ENCODE measurements at places on chromosomes 12 and 14.

GRCh38 chr12:94954948-94955592 is 48.4 kb downstream of the NDUFA12 start:
- no peak for DNase-seq

DNA sequence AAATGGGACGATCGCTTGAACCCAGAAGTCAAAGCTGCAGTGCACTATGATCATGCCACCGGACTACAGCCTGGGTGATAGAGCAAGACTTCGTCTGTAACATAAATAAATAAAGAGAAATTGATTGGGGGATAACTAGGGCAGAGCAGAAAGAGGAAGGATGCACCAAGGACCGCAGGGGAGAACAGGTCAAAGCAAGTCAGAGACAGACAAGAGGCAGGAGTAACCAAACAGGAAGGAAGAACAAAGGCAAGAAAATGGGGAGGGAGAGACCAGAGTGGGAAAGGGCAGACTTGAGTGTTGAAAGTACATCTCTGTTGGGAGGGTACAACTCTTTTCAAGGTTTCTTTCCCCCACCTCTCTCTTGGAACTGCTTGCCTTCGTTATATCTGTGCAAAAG is 50.8 kb upstream of the ELK3 start:
- DNase-seq: no peak

- DNase-seq: no peak
These were observed 4.5 kb upstream of the CDKN3 start for GRCh38 chr14:54392131-54392859.

GRCh38 chr12:5899675-5900074 is 45.4 kb downstream of the ANO2 start:
- no peak for DNase-seq

- peak; percentile 39 for DNase-seq
These were observed 8.3 kb downstream of the PXN start for GRCh38 chr12:120257041-120257821.

- DNase-seq: no peak
These were observed 177.6 kb downstream of the EXOC5 start for GRCh38 chr14:57091030-57091608.

GRCh38 chr12:43306066-43306465 is 245.9 kb downstream of the ADAMTS20 start:
- no peak for DNase-seq

DNA sequence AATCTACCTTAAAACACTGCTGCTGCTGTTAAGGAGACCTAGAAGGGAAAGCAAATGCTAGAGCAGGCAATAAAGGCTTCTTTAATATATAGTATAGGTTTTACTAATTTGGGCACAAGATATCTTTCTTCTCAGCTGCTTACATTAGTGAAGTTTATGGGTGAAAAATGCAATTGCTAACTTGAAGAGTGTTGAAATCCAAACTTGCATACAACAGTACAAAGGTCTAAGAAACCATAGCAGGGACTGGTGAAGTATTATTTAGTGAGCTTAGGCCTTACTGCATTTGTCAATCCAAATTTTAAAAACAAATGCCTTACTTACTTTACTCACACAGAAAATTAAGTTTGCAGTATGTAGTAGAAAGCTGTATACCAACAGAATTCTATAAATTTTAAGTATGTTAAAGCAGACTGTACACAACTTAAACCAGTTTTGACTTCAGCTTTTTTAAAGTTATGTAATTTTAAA is 1.4 kb upstream of the AP4S1 start:
- DNase-seq: no peak

DNA sequence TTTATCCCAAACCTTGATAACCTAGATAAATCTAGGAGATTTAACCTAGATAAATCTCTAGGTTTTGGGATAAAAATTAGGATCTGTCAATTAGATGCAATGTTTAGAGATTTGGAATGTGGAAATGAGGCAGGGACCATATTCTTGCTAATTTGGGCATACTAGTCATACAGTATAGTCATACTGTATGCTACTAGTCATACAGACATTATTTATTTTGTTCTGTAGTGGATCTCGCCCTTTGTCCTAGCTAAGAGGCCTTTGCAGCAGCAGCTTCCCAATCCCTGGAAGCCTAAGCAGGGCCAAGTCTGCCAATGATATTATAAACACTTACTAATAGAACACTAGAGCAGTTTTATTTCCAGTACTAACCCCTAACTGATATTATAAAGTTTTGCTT is 136.4 kb downstream of the CEP128 start:
- DNase-seq: no peak

DNA sequence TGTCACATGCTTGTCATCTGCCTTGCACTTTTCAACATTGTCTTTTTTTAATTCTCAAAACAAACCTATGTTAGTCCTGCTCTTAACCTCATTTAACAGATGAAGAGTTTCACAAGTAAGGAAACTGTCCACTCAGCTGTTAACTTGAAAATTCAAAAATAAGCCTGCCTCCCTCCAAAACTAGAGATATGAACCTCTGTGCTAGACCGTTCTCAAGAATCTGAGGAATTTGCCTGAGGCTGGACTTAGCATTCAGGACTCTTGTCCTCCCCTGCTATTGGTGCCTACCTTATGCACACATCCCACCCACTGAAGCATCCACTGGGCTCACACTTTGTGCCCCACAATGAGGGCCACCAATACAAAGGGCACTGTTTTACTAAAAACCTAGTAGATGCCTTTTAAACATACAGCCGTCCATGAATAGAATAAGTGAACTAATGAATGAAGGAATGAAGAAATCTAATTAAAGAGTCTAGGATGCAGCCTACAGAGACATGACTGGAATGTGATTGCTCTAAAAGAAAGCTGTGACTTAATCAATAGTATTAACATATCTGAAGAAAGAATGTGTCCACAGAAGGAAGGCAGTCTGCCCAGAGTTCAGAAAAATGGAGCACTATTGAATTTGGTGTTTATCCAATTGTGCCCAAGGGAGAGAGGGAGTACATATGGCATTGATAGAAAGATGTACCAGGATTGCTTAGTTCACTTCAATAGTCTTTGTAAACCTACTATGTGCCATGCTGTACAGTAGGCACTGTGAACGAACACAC is 238.5 kb downstream of the SPTSSA start:
- DNase-seq: no peak

DNA sequence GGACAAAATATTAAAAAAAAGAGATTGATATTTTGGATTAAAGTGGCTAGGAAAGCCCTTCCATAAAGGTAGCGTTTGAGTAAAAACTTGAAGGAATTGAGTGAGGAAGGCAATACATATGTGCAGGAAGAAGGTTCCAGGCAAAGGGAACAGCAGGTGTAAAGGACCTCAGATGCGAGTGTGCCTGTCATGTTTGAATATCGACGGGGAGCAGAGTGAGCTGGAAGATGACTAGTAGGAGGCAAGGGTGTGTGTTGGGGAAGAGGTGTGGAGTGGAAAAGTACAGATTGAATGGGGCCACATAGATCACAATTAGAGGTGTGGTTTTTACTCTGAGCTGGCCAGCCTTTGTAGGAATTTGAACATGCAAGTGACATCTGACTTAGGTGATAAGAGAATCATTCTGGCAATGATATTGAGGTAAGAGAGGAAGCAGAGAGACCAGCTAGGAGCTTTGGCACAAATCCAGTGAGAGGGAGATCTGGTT is 15.0 kb upstream of the FBXO33 start:
- DNase-seq: no peak

DNA sequence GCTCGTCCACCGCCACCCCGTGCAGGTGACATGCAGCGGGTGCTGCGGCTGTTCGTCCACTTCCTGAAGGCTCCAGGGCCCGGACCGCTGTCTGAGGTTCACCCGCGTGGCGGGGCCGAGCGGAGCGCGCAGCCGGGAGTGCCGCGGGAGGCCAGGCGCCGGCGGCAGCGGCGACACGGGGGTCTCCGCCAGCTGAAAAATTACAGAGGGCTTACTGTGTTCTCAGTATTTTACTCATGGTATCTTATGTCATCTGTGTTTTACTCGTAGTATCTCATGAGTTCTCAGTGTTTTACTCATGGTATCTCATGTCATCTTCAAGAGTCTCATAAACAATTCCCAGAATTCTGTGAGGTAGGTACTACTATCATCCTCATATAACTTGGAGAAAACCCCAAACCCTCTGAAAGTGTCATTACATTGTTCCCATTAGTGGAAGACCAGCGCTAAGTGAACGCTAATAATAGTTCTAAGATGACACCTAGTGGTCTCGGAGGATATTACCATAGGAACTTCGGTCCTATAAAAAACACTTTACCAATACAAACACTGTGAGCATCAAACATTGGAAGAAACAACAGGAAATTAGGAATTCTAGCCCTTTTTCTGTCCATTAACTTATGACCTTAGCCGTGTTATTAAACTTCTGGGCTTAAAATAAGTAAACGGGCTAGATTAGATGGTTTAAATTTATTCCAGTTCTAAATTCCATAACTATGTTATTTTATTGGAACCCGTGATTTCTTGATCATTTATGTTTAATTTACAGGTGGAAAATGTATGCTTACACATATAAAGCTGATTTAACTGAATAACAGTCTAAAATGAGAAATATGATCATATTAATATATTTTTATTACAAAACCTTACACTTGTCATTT is 32.4 kb downstream of the AK7 start:
- DNase-seq: peak; percentile 31

DNA sequence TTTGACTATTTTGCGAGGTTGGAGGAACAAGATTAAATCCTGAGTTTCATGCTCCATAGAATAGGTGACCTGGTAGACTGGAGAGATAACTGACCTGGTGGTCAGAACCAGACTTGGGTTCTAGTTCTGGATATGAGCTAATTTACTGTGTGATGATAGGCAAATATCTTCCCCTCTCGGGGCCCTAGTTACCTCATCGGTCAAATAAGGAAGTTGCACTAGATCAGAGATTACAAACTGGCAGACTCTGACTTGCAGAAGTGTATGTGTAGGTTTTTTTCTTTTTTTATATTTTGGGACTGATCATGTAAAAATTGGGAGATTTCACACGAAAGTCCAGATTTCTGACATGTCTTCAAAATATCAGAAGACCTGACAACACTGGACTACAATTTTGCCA is 37.0 kb downstream of the RPH3A start:
- DNase-seq: no peak

DNA sequence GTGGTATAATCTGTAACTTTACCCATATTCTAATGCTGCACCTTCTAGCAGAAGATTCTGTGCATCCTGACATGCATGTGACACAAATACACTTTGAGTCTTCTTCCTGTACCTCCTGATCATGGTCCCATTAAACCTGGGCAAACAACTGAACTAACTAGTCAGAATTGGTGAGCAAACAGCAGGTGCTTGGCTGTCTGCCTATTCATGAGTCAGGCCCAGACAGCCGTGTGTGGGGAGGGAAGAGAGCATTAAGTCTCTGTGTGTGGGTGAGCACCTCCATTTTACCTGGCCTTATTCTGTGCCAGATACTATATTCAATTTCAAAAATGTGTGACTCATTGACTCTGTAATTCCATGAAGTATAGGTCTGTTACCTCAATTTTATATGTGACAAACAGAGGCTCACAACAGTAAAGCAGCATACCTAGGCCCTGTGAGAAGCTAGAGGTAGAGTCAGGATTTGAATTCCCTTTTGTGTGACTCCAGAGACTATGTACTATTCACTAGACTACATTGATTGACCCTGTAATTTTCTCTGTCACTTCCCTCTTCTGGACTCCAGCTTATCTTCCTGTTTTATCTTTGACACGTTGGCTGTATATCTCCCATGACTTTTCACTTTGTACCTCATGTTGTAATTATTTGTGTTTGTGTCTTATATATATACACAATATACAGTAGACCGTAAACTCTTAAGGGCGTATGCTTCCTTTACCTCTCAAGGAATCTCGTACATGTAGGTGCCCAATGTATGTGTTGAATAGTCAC is 32.2 kb downstream of the SUSD6 start:
- DNase-seq: no peak

GRCh38 chr12:94208622-94208966 is 60.2 kb downstream of the PLXNC1 start:
- no peak for DNase-seq

DNA sequence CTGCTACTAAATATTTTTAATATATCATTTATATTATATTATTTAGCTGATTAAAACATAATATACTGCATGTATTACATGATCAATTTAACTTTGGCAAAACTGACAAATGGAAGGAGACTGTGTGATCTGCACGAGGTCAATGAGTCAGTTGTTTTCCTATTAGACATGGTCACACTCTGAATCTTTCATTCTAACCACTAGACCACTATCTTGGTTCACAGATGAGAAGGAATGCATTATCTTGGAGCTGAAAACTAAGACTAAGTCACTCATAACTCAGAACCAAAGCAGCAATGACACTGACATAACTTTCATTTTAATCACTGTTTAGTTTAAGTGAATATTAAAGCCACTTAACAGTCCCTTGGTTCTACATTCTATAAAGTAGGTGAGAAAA is 37.4 kb downstream of the GNPTAB start:
- DNase-seq: no peak

DNA sequence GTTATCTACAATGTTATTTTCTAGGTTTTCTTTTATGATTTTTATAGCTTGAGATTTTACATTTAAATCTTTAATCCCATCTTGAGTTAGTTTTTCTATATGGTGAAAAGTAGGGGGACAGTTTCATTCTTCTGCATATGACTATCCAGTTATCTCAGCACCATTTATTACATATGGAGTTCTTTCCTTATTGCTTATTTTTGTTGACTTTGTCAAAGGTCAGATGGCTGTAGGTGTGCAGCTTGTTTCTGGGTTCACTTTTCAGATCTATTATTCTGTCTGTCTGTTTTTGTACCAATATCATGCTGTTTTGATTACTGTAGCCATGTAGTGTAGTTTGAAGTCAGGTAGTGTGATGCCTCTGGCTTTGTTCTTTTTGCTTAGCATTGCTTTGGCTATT is 477.3 kb downstream of the TMEM117 start:
- no peak for DNase-seq

GRCh38 chr14:54754623-54755386 is 147.8 kb downstream of the GCH1 start:
- peak; percentile 66 for DNase-seq

Measured in BE2C (cell line).